ENCODE measurements at places on chromosomes 7 and 10. TPM values are rescaled to one million over a fixed set of nuclear protein-coding genes. Genes with fewer than 3 reads are reported as not detected.

DNA sequence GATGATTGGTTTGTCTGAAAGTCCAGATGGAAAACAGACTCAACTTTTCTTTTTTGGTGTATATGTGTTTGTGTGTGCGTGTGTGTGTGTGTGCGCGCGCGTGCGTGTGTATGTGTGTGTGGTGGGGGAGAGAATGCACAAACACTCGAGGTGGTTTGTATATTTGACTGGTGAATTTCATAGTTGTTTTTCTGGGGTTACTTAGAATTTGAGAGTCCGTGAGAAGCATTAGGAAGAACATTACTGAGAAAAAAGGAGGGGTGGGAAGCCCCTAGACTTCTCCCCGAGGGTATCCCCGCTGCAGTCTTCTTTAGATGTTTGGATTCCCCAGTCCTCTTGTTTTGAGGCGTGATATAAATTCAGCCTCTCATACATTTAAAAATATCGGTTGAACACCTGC lies 6.0 kb downstream of the CAMK1D start:
- DNase-seq = no peak

DNA sequence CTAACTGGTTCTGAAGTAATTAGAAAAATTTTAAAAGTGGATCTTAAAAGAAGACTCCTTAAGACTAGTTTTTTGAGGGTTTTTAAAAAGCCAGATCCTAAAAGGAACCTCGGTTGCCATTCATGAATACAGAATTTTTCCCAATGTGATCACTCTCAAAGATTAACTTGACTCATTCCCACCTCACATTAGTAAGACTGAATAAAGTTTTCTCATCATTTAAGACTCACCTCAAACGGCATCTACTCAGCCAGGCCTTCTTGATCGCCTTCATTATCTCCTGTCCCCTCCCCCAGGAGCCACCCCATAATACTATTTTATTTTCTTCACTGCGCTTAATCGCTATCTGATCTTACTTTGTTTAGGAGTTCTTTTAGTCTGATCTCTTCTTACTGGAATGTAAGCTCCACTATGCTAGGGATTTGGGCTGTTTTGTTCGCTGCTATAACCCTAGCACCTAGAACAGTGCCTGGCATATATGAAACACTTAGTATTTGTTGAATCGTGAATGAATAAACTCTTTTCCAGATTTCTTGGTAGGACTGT lies 55.9 kb upstream of the PCGF5 start:
- DNase-seq = no peak

- DNase-seq = no peak
These were observed 16.3 kb upstream of the HNRNPH3 start for GRCh38 chr10:68315582-68315981.

DNA sequence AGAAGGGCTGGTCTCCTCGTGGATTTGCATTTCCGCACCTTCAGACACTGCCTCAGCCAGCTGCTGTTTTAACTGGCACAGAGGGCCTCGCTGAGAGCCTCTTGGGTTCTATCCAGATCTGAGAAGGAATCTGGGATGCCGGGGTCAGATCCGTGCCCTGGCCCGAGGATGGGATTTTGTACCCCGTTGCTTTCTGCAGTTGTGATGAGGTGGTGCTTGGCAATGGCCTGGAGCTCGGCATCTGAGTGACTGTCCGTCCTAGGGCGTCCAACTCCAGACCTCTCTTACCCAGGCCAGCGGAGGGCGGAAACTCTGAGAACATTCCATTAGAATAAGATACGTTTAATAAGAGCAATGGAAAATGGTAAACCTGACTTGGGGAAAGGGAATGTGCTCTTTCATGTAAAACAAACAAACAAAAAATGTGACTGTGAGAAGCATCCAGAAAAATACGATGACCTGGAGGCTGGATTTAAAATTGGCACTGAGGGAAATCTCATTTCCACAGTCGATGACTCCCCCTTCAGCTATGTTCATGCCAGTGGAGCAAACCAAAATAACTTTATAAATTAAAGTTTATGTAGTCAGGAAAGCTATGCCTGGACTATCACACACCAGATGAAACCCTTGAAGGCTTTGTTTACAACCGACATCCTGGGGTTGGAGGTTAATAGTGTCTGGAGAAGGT lies 39.6 kb downstream of the GRK5 start:
- DNase-seq = no peak

- no peak for DNase-seq
These were observed 172.5 kb downstream of the SKAP2 start for GRCh38 chr7:26691886-26692285.

- DNase-seq = no peak
These were observed 127.6 kb downstream of the SLC16A9 start for GRCh38 chr10:59582058-59582457.

GRCh38 chr10:2786251-2786650 lies 281.1 kb upstream of the PFKP start:
- DNase-seq = no peak

GRCh38 chr10:89237849-89238248 lies 13.7 kb downstream of the LIPA start:
- no peak for DNase-seq

GALNT17 gene
- 4.5 TPM for polyA plus RNA-seq

FOXI2 gene
- polyA plus RNA-seq = 4.3 TPM

Measured in left renal cortex interstitium (tissue), 4 donors.